ENCODE measurements at places on chromosomes 4 and X.

GRCh38 chr4:112112590-112113170 is 32.6 kb upstream of the FAM241A start:
- no peak for DNase-seq

DNA sequence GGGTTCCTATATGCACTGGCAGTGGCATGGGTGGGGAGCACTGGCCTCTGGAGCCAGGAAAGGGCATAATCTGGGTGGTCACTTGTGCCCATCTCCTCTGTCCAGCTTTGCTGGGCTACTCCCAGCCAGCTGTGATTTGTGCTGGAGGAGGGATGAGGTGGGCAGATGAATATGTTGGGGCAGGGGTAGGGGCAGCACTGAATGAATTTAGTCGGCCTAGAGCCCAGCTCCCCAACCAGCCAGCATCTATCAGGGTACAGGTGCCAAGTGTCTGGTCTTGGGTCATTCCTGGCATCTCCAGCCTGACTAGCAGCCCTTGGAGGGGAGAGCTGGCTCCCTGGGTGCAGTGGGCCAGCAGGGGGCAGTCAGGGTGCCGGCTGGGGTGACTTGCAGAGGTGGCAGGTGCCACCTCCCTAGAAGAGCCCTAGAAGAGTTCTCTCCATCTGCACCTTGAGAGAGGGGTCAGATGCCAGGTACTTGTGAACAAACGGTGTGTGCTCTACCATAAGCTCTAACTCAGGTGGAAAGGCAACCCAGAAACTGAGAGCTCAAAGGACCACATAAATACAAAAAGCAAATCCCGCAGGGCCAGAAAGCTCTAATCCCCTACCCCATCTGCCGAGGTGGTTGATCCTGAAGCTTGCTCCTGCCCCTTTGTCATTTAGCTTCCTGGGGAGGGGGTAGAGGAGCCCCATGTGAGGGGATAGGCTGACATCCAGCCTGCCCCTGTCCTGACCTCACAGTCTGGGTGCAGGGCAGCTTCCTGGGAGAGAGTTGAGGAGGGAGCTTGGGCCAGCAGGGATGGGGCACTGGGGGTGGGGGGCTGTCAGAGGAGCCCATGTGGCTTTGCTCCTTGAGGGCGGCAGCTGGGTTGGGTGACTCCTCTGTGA is 2.2 kb downstream of the SORCS2 start:
- DNase-seq: peak; percentile 69

GRCh38 chr4:144699565-144699964 is 53.6 kb downstream of the HHIP start:
- DNase-seq: no peak

GRCh38 chr4:1685235-1686150 is 1.4 kb upstream of the FAM53A start:
- no peak for DNase-seq

DNA sequence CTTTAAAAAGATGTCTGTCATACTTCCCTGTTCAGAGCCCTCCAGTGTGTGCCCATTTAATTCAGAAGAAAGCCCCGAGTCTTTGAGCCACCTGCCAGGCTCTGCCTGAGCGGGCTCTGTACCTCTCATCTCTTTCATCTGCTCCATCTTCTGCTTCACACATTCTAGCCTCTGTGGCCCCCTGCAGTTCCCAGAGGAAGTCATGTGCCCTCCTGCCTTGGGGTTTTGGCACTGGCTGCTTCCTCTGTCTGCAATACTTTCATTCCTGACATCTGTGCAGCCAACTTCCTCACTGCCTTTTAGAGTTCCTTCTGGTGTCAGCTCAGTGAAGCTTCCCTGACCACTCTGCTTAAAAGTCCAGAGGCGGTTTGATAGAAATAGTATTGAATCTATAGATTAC is 6.2 kb upstream of the STK32B start:
- no peak for DNase-seq

DNA sequence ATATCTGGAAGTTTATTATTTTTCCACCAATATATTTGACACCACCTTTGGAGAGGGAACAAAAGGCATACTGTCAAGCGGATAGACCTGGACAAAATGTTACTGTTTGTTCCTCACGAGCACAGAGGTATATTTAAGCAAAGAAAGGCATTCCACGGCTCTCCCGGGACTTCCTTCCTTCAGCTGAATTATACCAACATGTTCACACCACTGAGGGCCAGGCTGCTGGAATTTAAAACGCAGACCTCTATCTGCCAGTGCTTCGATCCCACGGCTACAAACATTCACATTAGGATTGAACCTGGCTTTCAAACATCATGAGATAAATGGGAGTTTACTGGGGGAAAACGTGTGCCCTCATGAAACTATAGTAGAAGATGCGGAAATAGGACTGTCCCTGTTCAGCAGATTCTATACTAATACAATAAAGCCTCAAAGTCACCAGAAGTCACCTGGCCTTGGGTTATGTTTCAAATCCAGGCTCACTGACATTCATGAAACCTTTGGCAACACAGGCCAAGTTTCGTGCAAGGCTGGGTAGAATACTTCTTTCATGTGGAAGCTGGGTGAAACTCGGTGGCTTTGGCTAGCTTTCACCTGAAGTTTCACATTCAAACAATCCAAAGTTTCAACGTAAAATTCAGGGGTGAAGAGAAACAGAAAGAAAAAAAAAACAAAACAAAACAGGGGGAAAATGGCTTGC is 39.5 kb downstream of the SORBS2 start:
- no peak for DNase-seq

GRCh38 chrX:26352891-26353430 is 137.0 kb downstream of the MAGEB5 start:
- no peak for DNase-seq

DNA sequence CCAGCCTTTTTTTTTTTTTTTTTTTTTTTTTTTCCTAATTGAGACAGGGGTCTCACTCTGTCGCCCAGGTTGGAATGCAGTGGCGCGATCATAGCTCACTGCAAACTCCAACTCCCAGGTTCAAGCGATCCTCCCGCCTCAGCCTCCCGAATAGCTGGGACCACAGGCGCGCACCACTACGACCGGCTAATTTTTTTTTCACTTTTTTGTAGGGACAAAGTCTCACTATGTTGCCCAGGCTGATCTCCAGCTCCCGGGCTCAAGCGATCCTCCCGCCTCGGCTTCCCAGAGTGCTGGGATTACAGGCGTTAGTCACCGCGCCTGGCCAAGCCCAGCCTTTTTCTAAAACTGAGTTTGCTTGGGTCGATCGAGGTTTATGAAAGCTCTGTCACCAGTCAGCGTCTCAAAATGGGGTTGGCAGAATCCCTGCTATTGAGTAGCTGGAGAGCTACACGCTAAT is 1.3 kb upstream of the OTUD5 start:
- no peak for DNase-seq

- no peak for DNase-seq
Measured at GRCh38 chrX:40173143-40174000, 75.6 kb upstream of the BCOR start.
